ENCODE measurements at places on chromosomes 4 and X.
A peak's percentile ranks its signal among the peaks of the same experiment; 100 is the strongest.

DNA sequence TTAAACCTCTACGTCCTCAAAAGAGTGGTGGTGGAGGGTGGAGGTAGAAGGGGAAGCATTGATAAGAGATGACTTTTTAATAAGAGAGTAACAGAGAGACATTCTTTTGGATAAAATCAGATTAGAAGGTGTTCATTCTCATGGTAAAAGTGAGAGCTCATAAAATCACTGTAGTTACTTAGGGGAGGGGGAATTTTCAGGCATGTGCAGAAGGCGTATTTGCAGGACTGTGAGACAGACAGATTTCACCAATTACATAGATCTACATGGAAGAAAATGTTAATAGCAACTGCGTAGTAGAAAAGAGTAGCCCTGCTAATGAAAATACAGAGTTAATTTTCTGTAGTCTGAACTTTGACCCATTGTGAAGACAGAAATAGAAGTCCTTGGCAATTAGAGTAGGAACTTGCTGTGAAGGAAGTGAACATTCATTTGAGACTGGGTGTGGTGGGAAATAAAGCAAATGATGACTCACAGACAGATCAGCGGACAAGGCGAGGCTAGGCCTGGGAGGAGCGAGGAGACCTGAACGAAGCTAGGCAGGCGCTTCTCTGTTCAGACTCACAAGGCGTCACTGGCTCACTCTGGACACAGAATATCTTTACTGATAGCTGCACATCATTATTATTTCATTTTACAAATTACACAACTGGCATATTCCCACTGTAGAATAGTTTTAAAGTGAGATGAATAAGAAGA, 57.2 kb upstream of the FAM9C start:
- DNase-seq = peak; percentile 29

DNA sequence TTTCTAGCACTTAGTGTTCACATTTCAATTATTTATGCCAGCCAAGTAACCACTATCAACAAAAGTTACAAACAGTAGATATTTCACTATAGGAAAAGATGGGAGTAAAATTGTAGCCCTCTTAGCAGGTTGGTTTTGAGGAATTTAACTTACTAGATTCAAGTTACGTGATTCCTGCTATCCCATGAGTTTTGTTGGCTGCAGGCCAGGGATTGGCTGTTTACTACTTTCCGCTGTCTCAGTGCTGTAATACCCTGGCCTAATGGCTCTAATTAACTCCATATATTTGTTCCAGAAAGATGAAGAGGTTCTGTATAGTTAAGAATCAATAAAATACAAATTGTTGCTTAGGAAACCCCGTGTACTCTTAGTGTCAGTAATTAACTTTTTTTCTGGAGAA, 55.5 kb upstream of the MAGED1 start:
- no peak for DNase-seq

GRCh38 chrX:41556958-41557357, 109.8 kb downstream of the NYX start:
- DNase-seq = no peak

DNA sequence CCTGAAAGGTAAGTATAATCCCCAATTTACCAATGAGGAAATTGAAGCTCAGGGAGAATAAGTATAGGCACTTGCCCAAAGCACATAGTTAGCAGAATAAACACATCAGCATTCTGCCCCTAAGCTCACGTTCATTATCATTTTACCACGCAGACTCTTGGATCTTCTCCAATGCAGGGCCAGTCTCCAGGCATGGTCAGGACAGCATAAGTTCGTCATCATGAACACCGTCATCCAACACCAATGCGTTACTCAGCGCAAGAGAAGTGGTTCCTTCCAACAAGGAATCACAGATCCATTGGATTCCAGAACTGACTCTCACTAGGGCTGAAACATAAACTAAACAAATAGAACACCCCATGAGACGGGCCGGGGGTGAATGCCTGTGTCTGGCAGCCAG, 86.5 kb upstream of the GPM6B start:
- DNase-seq = no peak

DNA sequence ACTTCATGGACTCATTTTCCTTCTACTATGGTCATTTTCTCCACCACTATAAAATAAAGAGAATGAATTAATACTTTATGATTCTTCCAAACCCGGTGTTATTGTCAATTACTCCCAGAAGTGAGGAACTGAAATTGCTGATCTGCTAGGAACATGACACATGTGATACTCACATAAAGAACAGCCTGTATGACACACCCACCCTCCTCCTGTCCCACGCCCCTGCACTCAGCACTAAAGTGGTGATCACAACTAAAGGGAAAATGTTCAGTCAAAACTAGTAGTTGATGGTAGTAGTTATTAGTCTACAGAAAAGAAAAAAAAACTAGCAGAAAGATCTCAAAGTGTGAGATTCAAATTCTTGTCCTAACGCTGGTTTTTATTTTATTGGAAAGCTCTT, 1508.3 kb downstream of the RAPGEF2 start:
- no peak for DNase-seq

- no peak for DNase-seq
Measured at GRCh38 chrX:31546126-31546525, 474.3 kb upstream of the FTHL17 start.

- no peak for DNase-seq
Measured at GRCh38 chr4:181365671-181366070, 877.5 kb upstream of the TENM3 start.

GRCh38 chr4:1767061-1767769, 25.9 kb upstream of the FGFR3 start:
- no peak for DNase-seq

DNA sequence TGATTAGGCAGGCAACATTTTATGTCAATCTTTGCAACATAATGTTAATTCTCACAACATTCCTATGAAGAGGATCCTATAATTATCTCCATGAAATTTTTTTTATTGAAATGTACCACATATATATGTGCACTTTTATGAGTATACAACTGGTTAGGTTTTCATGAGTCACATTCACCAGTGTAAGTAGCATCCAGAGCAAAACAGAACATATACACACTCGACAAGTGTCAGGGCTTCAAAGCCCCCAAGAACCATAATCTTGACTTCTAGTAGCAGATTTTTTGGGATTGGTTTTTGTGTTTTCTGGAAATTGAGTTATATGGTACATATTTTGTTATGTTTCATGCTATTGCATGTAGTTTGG, 62.4 kb downstream of the ARHGAP10 start:
- no peak for DNase-seq

Data from G401 (cell line).